ENCODE measurements at places on chromosomes 12 and 14.

DNA sequence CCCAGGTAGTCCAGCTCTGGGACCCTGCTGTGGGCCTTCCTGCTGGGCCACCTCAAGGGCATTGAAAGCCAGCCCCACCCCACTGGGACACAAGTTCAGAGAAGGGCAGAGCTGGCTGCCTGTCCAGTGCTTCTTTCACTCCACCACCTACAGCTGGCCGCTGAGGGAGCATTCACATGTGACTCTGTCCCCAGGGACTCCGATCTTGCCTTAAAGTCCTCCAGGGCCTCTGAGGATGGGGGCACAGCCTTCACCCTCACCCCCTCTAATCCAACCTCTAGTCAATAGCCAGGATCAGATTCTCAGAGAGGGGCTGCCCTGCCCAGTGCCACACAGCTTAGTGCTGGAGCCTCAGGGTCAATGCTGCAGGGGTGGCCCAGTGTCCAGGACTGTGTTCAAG lies 5.0 kb upstream of the CYP46A1 start:
- no peak for DNase-seq

DNA sequence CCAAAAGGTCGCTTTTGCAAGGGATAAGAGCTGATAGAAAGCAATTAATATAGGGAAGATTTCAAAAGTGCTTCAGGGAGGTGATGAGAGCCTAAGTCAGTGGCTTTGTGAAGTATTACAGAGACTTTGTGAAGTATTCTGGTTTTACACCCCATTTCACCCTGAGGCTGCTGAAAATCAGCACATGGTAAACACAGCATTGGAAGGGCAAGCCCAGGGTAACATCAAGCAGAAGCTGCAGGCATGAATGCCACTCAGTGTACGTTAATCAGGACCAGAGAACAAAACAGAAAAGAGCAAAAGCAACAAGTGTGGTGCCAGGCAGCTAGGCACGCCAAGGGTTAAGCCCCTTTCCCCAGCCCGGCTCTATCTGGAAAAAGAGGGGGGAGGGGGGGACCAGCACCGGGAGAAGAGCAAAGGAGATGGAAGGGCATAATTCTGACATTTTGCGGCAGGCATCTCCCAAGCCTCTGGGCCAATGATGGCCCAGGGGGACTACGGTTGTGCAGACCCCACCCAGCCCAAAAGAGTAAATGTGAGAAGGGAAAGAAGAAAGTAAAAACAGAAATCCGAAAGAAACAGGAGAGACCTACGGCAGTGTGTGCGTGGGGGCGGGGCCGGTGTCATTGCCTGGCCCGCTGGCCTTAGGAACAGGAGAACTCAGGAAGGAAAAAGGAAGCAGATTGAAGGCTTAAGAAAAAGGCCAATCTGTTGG lies 58.9 kb downstream of the DHRS2 start:
- no peak for DNase-seq

- DNase-seq, result no peak
Observed at GRCh38 chr14:49623941-49624839, 3.6 kb downstream of the MGAT2 start.

DNA sequence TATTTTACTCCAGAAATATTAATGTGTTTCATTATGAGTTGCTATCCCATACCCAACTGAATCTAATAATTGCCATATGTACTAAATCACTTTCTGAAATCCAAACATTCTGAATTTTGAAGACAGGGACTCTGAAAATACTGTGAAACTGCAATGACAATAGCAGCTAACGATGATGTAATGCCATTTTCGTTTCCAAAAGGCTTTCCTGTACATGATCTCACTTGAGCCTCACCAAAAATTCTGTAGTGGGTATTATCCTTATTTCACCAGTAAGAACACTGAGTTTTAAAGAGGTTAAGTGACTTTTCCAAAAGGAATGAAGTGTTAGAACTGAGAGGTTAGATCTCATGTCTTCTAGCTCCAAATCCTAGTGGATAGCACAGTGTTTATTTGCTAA lies 133.3 kb downstream of the FLRT2 start:
- no peak for DNase-seq

- DNase-seq, result no peak
Observed at GRCh38 chr14:30949651-30950050, 75.3 kb downstream of the COCH start.

DNA sequence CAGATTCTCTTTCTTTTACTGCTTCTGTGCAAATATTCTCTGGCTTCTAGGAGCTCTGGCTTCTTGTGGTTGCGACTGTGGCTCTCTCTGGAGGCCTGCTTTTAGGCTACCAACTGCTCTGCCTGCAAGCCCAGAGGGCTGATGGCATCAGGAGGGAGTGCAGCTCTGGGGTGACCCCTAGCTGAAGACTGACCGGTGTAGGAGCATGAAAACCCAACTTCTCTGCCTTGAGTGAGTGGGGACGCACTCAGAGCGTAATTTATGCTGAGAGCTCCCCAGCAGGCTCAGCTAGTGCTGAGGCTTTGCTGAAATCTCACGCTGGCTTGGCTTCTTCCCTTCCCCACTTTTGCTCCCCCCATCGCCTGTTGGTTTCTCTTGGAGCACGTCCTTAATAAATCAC lies 29.9 kb upstream of the RBM19 start:
- DNase-seq, result no peak

Measured in activated CD4-positive, alpha-beta T cell treated with anti-CD3 and anti-CD28 coated beads for 48 hours (primary cell).